Lower leg skin (tissue), 4 donors: ENCODE measurements at places on chromosomes 3 and 15.

DNA sequence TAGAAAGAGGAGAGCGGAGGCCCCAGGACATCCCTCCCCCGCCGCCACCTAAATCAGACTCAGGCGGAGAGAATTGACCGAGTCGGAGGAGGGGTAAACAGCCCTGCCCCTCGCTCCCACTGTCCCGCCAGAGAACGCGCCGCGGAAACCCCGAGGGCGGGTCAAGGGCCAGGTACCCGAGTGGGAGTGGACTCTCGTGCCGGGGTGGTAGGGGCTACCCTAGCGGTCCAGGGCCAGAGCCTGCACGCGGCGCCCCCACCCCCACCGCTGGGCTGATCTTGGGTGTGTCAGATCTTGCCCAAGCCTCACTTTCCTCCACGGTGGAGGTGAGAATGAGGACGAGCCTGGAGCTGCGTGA is 19.0 kb downstream of the SPATA12 start:
- DNase-seq = no peak

- no peak for DNase-seq
Measured at GRCh38 chr15:64333986-64334929, 21.7 kb downstream of the CSNK1G1 start.

GRCh38 chr15:73440571-73440970 is 2.4 kb upstream of the REC114 start:
- no peak for DNase-seq

DNA sequence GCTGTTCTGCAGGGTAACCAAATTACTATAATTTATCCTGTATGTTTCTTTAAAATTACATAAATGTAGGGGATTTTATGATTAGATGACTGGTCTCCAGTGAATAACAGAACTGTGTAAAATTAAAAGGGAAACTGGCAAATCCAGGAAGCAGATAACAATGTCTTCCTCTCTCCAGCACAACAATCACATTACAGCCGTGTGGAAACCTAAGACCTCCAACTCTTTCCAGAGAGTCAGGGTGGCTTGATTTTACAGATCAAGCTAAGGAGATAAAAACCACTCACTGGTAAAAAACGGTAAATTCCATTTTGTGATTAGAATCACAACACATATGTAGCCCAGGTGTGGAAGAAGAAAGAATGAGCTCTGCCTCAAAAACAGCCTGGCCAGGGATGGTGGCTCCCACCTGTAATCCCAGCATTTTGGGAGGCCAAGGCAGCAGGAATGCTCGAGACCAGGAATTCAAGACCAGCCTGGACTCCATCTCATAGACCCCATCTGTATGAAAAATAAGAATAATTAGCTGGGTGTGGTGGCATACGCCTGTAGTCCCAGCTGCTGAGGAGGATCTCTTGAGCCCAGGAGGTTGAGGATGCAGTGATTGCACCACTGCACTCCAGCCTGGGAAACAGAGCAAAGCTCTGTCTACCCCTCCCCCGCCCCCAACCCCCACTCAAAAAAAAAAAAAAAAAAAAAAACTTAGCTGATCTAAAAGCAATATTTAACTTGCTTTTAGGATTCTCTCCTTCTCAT is 29.0 kb downstream of the IL17RD start:
- DNase-seq = no peak

DNA sequence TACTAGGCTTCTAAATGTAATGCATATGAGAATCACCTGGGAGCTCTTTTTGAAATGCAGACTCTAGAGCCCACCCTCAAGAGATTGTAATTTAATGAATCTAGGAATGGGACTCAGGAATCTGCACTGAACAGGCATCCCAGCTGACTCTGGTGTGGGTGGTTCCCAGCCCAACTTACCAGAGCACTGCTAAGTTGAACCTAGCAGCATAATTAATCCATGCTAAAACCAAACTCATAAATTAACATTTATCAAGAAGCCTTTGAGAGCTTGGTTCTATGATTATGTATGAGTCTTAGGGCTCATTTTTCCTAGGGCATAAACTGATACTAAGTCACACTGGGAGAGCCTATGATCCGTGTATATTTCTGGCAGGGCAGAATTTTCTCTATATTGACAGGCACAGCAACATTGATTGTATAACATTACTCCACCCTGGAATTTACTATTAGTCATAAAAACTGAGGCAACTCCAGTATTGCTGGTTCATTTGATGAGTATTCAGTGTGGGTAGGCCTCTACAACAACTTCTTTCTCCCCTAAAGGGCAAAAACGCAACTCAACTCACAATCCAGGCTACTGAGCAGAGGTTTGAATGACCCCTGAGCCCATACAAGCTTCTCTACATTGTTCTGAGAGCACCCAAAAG is 10.7 kb upstream of the CSTA start:
- DNase-seq = no peak

DNA sequence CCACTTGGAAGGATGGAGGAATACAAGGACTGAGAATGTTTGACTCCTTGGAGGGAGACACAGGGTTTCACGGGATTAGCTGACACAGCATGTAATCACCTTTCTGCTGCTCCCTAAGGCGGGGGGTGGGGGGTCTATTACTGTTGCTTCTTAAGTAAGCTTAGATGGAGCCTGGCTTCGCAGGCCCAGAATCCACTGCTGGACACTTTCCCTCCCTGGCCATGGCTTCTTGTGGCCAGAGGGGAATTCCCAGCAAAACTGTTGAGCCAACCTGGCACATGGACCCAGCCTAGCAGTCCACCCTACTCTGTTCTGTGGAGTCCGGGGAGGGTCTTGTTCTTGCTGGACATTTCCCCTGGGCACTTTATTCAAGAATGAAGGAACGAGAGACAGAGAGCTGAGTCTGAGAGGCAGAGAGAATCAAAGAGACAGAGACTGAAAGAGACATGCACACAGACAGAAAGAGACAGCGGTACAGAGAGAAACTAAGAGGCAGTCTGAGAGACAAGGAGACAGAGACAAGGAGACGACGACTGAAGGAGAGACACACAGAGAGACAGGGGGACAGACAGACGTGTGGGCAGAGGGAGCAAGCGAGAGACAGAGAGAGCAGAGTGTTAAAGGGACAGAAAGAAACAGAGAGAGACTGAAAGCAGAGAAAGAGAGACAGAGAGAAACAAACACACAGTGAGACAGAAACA is 55.6 kb upstream of the DLG1 start:
- DNase-seq = no peak

GRCh38 chr15:83462953-83463433 is 15.9 kb downstream of the SH3GL3 start:
- no peak for DNase-seq

- no peak for DNase-seq
Measured at GRCh38 chr3:38226273-38226672, 39.3 kb upstream of the SLC22A13 start.

- DNase-seq = no peak
Measured at GRCh38 chr3:14630404-14631100, 21.0 kb upstream of the CCDC174 start.

- no peak for DNase-seq
Measured at GRCh38 chr3:129837065-129837642, 56.4 kb downstream of the TMCC1 start.

- no peak for DNase-seq
Measured at GRCh38 chr3:119333773-119334509, 39.8 kb downstream of the ARHGAP31 start.

GRCh38 chr3:58994746-58995330 is 55.0 kb downstream of the CFAP20DC start:
- no peak for DNase-seq

DNA sequence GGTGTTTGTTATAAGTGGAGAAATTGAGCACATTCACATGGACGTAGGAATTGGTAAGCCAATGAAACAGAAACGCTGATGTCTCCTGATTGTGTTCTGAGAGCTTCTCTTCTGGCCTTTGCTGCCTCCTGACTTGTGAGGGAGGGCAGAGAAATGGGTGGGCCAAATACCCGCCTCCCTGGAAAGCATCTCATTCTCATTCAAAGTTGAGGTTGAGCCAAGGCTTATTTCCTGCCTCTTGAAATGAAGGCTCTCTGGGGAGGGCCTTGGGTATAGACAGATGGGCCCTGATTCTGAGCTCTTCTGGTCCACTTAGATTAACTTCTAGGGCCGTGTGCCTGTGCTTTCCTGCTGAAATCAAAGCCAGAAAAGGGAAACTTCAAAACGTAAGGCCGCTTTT is 57.4 kb upstream of the MYZAP start:
- no peak for DNase-seq
